ENCODE measurements at places on chromosomes 12 and 14.
A peak's percentile ranks its signal among the peaks of the same experiment; 100 is the strongest.

GRCh38 chr12:71135812-71136176, 22.0 kb downstream of the TSPAN8 start:
- DNase-seq = no peak

GRCh38 chr14:63543826-63544406, 739 bp upstream of the PPP2R5E start:
- DNase-seq = no peak

DNA sequence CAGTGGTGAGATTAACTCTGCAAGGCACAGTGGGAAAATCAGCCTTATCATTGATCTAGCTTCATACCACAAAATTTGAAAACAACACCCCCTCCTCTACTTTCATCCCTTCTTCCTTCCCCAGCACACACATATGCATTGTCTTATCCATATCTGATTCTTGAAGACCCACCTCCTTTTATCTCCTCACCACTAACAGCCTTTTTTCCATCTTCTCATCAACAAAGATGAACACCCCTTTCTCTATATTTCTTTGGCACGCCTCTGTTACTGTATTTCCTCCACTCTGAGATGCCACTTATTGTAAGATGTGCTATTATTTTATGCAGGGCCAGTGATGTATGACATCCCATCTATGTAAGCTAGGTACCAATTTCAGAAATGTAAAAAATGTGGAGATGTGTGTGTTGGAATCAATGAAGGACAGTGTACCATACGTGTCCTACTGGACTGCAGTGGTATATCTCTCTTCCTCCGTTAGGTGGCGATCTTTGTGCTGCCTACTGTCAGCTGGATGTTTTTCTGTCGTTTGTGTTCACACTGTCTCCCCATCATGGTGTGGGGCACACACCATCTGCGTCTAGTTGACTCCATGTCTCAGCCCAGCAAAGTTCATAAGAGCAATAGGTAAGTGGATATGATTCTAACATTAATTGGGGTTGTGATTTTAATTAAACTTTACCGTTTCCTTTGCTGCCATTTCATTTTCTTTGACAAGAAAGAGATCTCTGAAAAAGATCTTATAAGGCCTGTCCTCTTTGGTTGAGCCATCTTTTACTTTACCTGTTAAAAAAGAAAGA, 24.0 kb downstream of the CCDC38 start:
- DNase-seq = peak; percentile 72

- no peak for DNase-seq
Measured at GRCh38 chr12:27711967-27712366, 1.3 kb downstream of the MRPS35 start.

DNA sequence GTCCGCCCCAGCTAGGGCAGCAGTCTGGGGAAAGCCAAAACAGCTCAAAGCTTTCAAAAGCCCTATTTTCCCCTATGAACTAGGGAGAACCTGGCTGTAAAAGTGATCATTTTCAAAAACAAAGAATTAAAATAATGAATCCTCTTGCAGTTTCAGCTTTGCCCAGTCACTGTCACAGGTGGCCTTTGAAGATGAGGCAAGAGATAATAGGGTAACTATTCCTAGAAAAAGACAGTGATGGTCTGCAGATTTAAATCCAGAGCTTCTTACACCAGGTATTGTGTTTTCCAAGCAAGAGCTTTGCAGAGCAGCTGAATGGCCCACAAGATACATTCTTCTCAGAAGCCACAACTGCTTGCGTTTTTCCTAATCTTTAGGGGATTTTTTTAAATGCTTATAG, 80.2 kb upstream of the NUDT4 start:
- DNase-seq = no peak

GRCh38 chr12:42904683-42905418, 315.3 kb upstream of the PRICKLE1 start:
- DNase-seq = no peak

- DNase-seq = peak; percentile 59
Measured at GRCh38 chr14:77580964-77581505, 35.4 kb downstream of the SPTLC2 start.

- no peak for DNase-seq
Measured at GRCh38 chr12:30201301-30202160, 417.8 kb upstream of the TMTC1 start.

GRCh38 chr12:117188961-117189724, 1.1 kb downstream of the FBXO21 start:
- DNase-seq = no peak

DNA sequence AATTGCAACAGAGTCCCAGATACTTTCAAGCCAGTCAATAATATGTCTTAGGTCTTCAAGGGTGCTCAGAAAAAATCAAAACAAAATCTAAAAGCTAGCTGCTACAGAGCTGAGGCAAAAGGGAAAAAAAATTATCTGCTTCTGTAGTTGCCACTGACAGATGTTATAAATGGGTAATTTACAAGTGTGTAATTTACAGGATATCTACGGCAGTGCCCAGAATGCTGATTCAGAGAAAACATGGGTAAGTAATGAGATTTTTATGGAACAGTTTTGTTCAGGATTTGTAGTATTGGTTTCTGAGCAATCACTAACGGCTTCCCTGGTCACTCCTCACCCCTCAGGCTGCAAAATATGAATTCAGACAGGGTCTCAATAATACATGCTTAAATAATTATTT, 234.1 kb downstream of the GALC start:
- no peak for DNase-seq

All from CD4-positive, alpha-beta T cell treated with Interleukin-4 for 1 hour (primary cell).